ENCODE measurements at places on chromosomes 7 and 10. TPM values are rescaled to one million over a fixed set of nuclear protein-coding genes. Genes with fewer than 3 reads are reported as not detected.

DNA sequence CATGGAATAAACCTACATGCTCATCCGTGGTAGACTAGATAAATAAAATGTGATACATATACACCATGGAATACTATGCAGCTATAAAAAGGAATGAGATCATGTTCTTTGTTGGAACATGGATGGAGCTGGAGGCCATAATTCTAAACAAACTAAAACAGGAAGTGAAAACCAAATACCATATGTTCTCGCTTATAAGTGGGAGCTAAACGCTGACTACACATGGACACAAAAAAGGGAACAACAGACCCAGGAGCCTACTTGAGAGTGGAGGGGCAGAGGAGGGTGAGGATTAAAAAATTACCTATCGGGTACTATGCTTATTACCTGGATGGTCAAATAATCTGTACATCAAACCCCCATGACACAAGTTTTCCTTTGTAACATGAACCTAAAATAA lies 68.7 kb upstream of the SEC61G start:
- no peak overlapping the region for H3K27ac ChIP-seq
- no peaks in the 10 kb centered on the region for H3K27me3 ChIP-seq
- H3K4me1 ChIP-seq = no peaks in the 10 kb centered on the region
- DNase-seq = no peak
- no peaks in the 10 kb centered on the region for H3K36me3 ChIP-seq

DNA sequence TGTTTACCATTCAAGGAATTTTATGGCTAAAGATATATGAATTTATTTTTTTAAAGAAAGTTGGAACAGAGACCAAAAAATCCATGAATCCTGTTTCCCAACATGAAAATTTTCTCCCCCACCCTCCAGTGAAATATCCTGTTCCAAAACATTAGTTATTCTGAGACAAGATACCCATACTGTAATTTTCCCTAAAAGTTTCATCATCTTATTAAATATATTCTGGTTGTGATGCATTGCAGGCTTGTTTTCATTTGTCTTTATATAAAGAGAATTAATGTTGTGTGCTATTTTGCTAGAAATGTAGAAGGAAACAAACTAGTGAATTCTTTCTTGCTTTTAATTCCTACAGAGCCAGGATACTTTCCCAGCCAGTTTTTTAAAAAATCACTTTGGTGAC lies 106.6 kb downstream of the EXOC4 start:
- H3K27me3 ChIP-seq = no peaks in the 10 kb centered on the region
- H3K36me3 ChIP-seq = no peaks in the 10 kb centered on the region
- no peak overlapping the region for H3K27ac ChIP-seq
- H3K4me3 ChIP-seq = no peak overlapping the region
- DNase-seq = no peak

DNA sequence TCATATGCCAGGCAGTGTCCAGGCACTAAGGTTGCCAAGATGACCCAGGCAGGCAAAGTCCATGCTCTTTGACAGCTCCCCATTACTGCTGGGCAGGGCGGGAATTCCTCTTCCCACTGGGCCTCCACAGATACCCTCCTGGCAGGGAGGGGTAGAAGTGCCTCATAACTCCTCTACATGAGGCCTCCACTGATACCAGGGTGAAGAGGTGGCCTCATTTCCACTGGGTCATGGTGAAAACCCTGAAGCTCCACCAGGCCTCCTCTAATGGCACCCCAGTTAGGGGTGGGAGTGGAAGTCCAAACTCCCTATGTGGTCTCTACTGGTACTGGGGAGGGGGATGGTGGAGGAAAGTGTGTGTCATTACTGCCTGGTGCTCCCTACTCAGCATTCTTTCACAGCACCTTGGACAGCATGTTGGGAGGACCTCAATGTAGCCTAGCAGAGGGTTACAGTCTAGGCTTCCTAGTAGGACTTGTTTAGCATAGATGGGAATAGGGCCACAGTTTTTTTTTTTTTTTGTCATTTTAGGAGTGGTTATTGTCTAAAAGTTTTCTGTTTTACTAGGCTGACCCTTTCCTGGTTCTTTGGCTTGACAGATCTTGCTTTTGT lies 34.6 kb upstream of the GLCCI1 start:
- no peaks in the 10 kb centered on the region for H3K27me3 ChIP-seq
- H3K36me3 ChIP-seq = no peaks in the 10 kb centered on the region
- no peak for DNase-seq
- no peak overlapping the region for H3K4me3 ChIP-seq
- H3K4me1 ChIP-seq = no peaks in the 10 kb centered on the region

Gene EPHA1
- total RNA-seq = not detected

Gene FGL2
- 17.4 TPM for total RNA-seq
